ENCODE measurements at places on chromosomes 1 and 21.

GRCh38 chr1:101284622-101285218, 47.9 kb downstream of the S1PR1 start:
- no peak for DNase-seq

DNA sequence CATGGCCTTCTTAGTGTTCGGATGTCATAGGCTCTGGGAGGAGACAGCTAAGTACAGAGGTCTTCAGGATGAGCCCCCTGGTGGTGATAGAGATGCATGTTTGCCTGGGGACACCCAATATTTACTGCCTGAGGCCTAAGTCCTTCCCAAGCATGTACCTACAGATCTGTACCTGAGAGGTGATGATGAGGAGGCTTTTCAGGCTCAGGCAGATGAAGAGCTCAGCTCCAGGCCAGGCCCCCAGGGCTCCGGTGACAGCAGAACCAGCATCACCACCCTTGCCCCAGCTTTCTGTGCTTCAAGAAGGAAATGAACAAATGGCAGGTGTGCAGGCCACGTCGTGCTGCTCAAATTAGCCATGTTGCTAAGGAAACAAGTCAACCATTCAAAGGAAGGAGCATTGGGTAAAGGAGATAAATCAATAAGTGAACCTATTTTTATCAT, 21.1 kb downstream of the CACNA1E start:
- no peak for DNase-seq

GRCh38 chr1:27391511-27392095, 819 bp upstream of the GPR3 start:
- no peak for DNase-seq

- DNase-seq, result no peak
These were observed 200.6 kb downstream of the PRDM2 start for GRCh38 chr1:13900583-13900982.

- no peak for DNase-seq
These were observed 14.7 kb upstream of the IRF2BP2 start for GRCh38 chr1:234624724-234625117.

GRCh38 chr1:156149374-156150332, 3.7 kb upstream of the SEMA4A start:
- no peak for DNase-seq

Measured in effector memory CD4-positive, alpha-beta T cell (primary cell).